ENCODE measurements at places on chromosomes 6 and 20.

GRCh38 chr20:34675561-34675960 lies 1.3 kb downstream of the PIGU start:
- DNase-seq, result no peak

GRCh38 chr6:90885611-90886056 lies 298.8 kb upstream of the MAP3K7 start:
- no peak for DNase-seq

DNA sequence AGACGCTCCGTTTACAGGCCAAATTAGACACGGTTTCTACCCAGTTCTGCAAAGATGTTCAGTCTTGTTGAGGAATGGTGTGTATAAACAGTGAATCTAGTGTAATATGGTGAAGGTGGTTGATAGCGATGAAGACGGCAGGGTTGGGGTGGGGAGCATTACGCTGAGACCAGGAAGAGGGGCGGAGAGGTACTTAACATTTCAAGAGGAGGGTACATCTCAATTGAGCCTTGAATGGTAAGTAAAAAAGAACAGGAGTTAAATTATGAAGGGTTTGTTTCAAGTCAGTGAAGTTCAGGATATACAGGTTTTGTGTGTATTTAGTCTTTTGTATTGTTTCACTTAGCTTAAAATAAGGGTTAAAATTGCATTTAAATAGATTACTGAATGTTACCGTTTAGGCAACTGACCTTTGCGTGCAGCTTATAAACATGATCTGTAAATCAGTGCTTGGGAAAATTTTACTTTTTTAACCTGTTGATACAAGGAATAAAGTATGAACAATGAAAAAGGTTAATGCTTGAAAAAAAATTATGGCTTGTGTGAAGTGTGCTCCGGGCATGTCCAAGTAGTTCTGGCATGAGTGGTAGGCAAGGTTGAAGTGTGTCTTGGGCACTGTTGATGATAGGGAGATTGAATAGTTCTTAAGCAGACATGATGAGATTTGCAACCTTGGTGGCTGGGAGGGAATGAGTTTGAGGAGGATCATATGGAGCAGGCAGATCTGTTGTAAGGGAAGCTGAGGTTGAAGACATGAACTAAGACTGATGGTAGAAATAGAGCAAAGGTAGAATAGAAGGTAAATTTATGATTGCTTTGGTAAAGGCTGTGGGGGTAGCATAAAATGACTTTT lies 842 bp downstream of the POLR1C start:
- DNase-seq, result no peak

DNA sequence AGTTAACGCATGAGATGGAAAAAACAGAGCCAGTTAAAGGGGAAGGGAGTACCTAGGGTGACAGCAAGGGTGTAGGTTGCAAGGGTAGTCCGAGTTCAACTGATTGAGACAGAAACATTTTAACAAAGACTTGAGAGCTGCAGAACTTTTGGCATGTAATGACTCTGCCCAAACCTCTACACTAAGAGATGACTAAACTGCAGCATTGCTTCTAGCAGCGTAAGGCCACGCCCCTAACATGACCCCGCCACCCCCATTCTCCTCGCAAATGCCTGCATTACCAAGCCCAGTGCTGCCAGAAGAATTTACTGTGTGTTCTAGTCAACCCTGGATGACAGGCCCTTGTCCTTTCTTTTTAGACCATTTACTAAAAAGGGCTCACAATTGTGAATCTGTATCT lies 6.3 kb upstream of the HINT3 start:
- peak; percentile 85 for DNase-seq

GRCh38 chr6:170110201-170111140 lies 180.4 kb downstream of the DLL1 start:
- no peak for DNase-seq

DNA sequence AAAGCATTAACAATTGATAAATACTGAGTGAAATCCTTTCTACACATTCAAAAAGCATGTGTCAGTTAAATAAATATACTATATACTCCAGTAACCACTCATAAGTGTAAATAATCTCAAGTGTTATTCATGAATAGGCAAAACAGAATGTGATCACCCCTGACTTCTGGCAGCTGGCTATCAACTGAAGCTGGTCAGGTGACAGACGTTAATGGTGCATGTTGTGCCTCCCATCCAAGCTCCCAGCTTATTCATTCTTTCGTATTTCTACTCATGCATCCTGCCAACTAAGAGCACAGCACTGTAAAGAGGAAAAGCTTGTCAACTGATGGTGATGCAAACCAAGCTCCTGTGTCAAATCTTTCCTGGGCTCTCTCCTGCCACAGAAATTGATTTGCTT lies 7.7 kb downstream of the PSMB1 start:
- peak; percentile 81 for DNase-seq

GRCh38 chr20:20334489-20334888 lies 33.4 kb upstream of the INSM1 start:
- DNase-seq, result no peak

GRCh38 chr6:111597291-111598086 lies 8.2 kb downstream of the TRAF3IP2 start:
- DNase-seq, result no peak

GRCh38 chr20:19654921-19655320 lies 103.1 kb upstream of the RIN2 start:
- no peak for DNase-seq

GRCh38 chr6:4957521-4958231 lies 46.2 kb downstream of the RPP40 start:
- no peak for DNase-seq

DNA sequence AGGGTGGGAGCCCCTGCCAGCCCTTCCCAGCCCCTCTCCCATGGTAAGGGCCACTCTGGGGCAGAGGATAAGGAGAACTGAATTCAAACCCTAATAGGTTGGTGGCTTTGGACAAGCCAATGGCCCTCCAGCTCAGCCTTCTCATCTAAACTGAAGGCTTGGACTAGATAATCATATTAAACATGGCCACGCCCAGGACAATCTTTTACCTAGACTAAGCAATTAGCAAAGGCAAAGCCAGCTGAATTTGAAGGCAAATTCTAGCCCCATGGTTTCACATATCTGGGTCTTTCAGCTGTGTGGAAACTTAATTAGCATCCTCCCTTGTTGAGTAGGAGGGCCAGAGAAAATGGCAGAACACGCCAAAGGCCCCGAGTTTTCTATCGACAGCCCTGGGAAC lies 10.7 kb downstream of the SLC22A23 start:
- DNase-seq, result no peak

DNA sequence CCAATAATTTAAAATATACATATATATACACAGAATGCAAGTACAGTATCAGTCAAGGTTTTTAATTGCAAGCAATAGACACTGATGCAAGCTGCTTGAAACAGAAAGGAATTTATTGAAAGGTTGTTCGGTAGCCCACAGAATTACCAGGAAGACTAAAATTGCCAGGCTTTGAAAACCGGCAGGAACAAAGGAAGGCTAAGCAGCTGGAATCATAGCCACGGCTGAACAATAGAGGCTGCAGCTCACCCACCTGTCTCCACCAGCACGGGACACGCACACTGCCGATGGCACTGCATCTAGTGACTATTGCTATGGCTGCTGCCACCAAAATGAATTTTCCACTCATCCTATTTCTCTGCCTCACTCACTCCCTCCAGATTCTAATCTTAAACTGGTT lies 22.0 kb upstream of the L3MBTL3 start:
- DNase-seq, result no peak

DNA sequence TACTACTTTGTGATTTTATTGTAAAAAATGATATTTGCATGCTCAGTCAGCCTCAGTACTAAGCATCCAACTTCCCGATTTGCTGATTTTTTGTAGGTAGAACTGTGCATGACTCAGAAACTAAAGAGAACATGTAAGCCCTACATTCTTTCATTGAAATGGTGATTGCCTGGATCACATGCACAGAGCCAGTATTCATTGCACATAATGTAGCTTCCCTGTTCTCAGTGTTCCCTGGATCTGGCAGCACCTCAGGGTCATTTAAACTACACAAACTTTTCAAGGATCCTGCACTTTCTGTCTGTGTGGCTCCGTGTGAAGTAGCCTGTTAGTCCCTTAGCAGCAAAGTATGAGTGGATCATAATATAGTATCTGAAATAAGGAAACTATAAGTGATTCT lies 422.9 kb upstream of the AGPAT4 start:
- DNase-seq, result no peak

- DNase-seq, result no peak
These were observed 18.4 kb downstream of the ECT2L start for GRCh38 chr6:138814179-138814834.

GRCh38 chr6:141551318-141551717 lies 581.4 kb upstream of the GJE1 start:
- no peak for DNase-seq

DNA sequence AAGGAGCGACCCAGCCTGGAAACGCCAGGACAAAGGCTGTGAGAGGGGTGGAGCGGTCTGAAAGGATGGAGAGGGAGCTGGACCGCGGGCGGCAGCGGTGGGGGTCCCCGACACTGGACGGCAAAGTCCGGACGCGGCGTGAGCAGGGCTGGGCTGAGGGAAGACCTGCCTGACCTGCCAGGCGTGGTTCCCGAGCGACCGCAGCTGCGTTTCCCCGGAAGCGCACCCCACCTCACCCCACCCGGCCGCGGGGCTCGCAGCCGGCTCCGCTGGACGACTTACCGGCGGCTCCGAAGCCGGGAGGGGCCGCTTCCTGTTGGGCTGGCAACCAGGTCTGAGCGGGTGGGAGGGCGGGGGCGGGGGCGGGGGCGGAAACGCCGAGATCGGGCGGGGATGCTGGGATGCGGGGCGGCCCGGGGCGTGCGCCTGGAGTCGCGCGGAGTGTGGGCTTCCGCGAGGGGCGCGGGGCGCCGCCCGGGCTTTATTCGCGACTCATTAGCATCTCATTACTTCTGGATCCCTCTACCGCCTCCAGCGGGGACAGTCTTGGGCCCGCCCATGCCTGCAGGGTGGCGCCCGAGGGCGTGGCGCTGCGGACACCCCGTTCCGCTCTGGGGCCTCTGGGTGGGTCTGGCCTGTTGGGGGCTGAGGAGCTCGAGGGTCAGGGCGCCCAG lies at the start of gene MICAL1:
MICAL1 (minus strand) TSS at position 336 of the 674 bp plus-strand sequence. CDS start 1,576 bp downstream, outside the sequence.
- peak; percentile 54 for DNase-seq

DNA sequence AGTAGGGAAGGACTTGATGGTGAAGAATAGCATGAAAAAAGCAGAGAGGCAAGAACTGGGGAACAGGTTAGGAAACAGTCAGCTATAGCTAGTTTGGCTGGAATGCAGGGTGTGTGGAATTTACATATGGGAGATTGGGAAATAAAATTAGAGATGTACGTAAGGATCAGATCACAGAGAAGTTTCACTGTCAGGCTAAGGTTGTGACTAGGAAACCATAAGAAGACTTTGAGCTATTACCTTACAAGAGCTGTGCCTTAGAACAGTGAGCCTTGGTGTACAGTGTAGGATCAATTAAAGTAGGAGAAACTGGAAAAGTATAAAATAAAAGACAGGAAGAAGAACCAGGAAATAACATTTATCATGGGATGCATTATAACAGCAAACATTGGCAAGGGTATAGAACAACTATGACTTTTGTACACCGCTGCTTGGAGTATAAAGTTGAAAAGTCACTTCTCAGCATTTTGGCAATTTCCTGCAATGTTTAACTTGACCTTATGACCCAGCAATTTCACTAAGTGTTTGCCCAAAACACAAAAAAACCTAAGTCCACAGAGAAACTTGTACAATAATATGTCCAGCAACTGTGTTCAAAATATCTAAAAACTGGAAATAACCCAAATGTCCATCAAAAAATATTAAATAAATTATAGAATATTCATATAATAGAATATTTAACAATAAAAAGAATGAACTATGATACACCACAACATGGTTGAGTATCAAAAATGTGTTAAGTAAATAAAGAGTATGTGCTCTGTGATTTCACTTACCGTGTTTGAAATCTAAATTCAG lies 31.2 kb upstream of the SPTLC3 start:
- DNase-seq, result no peak

DNA sequence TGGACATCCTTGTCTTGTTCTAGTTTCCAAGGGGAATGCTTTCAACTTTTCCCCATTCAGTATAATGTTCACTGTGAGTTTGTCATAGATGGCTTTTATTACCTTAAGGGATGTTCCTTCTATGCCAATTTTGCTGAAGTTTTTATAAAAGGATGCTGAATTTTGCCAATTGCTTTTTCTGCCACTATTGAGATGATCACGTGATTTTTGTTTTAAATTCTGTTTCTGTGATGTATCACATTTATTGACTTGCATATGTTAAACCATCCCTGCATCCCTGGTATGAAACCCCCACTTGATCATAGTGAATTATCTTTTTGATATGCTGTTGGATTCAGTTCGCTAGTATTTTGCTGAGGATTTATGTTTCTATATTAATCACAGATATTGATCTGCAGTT lies 130.6 kb upstream of the TAB2 start:
- no peak for DNase-seq

GRCh38 chr6:90892271-90892670 lies 305.4 kb upstream of the MAP3K7 start:
- DNase-seq, result no peak

GRCh38 chr20:31788578-31788977 lies 30.6 kb upstream of the MYLK2 start:
- DNase-seq, result no peak

DNA sequence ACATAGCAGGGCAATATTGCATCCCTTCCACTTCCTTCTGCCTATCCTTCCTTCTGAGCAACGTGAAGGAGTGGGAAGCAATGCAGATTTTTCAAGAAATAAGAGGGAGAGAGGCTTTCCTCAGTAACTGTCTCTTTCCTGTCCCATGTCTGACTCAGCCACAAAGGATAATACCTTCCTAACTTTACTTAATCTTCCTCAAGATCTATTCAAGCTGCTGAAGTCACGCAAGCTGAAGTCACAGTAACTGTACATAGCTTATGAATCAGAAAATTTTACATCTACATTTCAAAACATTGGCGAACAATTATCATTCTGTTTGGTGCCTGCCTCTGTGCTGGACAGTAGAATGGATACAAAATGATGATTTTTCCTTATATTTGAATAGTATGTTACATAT lies 86.4 kb upstream of the POU3F2 start:
- DNase-seq, result no peak

DNA sequence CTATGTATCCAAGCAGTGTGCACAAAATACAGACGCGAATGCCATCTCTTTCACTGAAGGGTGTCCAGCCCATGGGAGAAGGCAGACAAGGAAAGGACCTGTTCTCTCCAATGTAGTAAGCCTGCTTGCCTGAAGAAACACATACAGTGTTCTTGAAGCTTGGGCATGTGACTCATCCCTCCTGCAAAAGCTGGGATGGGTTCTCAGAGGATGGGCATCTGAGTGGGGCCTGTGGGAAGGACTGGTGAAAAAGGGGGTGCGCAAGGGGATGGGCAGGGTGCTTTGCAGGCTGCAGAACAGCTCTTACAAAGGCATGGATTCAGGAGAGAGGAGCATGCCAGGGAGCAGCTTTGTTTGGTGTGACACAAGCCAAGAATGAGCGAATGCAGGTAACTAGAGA lies 128.1 kb downstream of the FYN start:
- DNase-seq, result no peak

GRCh38 chr20:9837634-9838033 lies 1.2 kb downstream of the PAK5 start:
- no peak for DNase-seq

DNA sequence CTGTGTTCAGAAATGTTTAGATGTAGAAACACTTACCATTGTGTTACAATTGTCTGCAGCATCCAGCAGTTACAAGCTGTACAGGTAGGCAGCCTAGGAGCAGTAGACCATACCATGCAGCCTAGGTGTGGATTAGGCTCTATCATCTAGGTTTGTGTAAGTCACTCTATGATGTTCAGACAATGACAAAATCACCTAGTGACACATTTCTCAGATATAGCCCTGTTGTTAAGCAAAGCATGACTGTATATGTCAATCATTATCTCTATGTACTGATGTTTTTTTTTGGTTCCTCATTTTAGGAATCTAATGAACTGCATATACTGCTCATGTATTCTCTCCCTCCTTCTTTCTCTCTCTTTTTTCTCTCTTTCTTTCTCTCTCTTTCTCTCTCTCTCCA lies 22.2 kb downstream of the CST8 start:
- DNase-seq, result no peak

- DNase-seq, result no peak
These were observed 225.9 kb downstream of the NKAIN2 start for GRCh38 chr6:124029567-124029966.

All from iris pigment epithelial cell (primary cell).